ENCODE measurements at places on chromosomes 1 and 21.

DNA sequence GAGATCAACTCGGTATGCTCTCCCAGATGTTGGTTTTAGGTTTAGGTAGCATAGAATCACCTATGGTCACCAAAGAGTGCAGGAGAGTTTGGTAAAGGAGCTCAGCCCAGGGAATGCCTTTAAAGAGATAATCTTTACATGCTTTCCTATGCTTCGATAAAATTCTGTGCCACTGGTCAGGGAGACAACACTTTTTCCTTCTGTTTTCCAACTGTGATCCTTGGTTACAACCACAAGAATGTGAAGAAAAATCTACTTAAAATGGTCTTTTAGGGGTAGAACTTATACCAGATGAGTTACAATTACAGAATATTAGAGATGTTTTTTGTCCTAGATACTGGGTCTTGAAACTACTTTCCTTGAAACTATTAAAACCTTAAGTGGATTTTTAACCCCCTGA is 895.6 kb downstream of the TTLL7 start:
- no peak for DNase-seq

- no peak for DNase-seq
Measured at GRCh38 chr1:89728381-89728780, 92.5 kb upstream of the LRRC8D start.

- DNase-seq = no peak
Measured at GRCh38 chr1:154178911-154179811, 12.7 kb downstream of the TPM3 start.

- no peak for DNase-seq
Measured at GRCh38 chr1:192869308-192869940, 60.6 kb downstream of the RGS2 start.
